ENCODE measurements at places on chromosomes 13 and 19.
A peak's percentile ranks its signal among the peaks of the same experiment; 100 is the strongest.

GRCh38 chr19:38062959-38063761 lies 156.2 kb downstream of the SIPA1L3 start:
- no peak for DNase-seq

DNA sequence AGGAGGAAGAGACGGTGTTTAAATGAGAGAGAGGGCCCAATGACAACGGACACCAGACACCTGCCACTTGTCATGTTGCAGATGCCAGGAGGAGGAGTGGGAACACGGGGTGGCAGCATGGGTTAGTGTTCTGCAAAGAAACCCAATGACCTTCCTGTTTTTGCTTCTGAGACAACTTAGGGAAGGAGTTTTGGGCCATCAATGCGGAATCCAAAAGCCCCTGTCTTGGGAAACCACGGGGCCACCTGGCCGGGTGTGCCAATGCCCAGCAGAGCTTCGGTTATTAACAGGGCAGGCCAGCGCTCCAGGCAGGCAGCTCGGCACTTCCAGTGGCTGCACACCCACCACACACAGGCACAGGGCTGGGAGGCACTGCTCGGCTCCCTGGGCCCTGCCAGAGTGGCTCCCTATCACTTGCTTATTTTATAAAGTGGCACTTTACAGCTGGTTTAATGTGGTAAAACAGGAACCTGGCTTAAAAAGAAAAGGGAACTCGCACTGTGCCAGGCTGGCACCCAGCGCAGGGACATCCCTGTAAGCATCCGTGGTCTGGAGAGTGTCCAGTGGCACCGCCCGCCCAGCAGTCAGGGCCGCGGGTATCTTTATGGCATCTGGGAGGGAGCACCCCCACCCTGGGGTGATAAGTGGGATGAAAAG lies 19.1 kb downstream of the ELL start:
- DNase-seq = no peak

DNA sequence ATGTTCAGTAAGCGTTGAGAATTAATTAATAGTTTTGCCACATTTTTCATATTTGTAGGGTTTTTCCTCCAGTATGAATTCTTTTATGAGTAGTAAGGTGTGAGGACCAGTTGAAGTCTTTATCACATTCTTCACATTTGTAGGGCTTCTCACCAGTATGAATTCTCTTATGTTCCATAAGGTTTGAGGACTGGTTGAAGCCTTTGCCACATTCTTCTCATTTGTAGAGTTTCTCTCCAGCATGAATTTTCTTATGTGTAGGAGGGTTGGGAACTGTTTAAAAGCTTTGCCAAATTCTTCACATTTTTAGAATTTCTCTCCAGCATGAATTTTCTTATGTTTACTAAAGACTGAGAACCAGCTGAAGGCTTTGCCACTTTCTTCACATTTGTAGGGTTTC lies 40.3 kb downstream of the ZNF208 start:
- DNase-seq = no peak

- peak; percentile 32 for DNase-seq
Observed at GRCh38 chr19:50909240-50910070, 1.7 kb downstream of the KLK4 start.

DNA sequence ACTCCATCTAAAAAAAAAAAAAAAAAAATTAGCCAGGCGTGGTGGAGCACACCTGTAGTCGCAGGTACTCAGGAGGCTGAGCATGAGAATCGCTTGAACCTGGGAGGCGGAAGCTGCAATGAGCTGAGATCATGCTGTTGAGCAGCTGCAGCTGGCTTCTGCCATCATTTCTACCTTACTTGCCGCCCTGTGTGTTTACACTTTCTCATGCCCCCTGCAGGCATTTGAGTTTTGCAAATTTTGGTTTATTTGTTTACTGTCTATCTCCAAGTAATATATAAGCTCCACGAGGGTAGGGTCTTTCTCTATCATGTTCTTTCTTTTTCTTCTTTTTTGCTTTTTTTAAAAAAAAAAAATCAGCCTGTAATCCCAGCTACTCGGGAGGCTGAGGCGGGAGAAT lies 18.0 kb downstream of the CACNG6 start:
- DNase-seq = no peak

- DNase-seq = no peak
Observed at GRCh38 chr13:24179486-24179850, 18.9 kb downstream of the SPATA13 start.

DNA sequence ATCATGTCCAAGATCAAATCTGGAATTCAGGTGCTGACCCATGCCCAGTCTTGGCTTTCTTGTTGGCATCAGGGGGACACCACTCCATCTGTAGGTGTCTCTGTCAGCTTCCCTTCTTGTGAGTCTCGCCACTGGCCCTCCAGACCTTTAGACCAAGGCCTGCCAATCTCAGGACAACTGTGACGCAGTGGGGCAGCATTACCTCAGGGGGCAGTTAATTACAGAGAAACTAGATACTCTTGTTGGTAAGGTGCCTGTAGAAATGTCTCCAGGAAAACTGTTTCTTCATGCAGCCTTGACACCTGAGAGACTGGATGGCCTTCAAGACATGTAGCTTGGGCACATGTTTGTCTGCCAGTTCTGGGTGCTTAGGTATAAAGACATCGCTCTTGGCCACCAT lies 46.7 kb upstream of the DACH1 start:
- no peak for DNase-seq

DNA sequence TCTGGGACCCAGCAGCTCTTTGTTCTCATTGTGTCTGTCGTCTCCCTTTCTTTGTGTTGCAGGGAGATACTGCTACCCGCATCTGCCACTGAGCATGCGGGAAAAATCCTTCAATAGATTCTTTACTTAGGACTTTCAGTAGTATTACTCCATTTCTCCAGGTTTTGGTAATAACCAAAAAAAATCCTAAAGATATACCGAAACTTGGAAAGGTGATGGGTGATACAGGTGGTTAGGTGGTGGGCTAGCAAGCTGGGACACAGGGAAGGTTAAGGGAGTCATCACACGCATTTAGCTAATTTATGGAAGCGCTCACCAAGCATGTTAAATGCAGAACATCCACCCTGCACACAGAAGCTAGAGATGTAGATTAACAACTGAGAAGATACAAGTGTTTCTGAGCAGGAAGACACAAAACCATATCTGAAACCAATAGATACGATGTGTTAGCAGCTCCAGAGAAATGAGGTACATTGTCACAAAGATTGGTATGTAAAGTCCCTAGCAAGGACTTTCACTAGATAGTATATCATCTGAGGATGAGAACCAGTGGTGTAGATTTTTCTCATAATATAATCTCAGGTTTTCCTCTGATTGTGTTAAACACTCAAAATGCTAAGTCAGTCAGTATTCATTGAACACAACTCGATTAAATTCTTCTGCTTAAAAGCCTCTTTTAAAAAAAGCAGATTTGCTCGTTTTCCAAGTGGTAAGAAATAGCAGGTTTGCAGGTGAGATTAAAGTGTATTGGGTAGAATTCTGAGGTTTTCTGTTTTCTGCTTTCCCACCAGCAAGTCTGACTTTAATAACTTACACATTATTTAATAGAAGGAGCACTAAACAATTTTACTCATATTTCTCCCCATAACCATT lies 1.2 kb upstream of the SLAIN1 start:
- DNase-seq = no peak

DNA sequence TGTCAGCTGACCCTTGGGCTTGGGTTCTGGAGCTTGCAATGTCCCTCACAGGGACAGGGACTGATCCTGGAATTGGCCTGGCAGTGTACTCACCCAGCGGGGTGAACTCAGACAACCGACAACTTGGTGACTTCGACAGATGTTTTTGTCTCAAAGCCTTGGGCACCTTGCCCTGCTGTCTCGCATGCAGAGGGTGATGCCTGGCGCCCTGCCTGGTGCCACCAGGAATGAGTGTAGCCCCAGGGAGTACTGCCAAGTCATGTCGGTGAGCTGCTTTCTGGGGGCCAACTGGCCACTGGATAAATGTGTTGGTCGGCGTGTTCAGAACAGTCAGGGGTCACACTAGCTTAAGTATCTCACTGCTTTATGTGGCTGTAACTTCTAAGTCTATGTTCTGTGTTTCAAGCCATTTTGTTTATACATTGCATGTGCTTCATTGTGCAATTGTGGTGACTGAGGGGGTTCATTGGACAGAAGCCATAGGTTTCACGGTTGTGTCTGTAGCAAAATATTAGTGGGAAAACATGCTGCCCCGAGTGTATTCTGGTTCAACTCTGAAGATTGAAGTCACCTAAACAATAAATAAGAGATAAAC lies 96.3 kb upstream of the TNFSF11 start:
- no peak for DNase-seq

DNA sequence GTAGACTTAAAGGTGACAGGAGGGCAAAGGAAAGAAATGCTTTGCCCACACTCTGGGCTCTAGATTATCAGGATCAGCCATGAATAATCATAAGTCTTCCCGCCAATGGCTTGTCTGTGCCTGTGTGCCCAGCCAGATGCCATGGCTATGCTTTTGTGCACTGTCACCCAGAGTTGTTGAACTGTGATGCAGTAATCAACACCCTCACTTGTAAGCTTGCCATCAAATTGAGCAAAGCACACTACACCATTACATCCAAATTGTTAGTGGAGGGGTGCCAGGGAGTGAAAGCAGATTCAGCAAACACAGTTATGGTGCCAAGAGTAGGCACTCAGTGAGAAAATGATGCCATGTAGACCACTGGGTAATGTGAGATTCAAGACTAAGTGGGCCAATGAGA lies 845.3 kb upstream of the MIR17HG start:
- DNase-seq = no peak

DNA sequence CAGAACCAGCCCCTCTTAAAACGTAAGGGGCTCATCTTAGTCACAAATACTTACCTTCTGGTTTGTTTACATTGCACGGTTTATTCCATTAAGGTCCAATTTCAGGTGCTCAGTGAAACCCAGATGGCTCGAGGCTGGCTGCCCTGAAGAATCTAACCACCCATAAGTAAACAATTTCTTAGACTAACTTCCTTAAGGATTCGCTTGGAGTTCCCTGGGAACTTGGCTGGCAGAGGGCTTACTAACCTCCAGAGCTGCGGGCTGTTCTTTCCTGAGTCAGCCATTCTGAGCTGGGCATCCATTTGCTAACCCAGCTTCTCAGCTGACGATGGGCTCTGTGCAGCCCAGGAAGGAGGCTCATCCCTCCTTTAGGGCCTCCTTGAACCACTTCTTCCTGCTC lies 262.1 kb downstream of the FGF9 start:
- no peak for DNase-seq
